Left colon (tissue), 2 donors: ENCODE measurements at places on chromosomes 1 and 21. TPM values are rescaled to one million over a fixed set of nuclear protein-coding genes. Genes with fewer than 3 reads are reported as not detected.
A peak's percentile ranks its signal among the peaks of the same experiment; 100 is the strongest.

The ZBTB8B gene
- total RNA-seq = not detected

The TLR5 gene
- total RNA-seq = 3.5 TPM

DNA sequence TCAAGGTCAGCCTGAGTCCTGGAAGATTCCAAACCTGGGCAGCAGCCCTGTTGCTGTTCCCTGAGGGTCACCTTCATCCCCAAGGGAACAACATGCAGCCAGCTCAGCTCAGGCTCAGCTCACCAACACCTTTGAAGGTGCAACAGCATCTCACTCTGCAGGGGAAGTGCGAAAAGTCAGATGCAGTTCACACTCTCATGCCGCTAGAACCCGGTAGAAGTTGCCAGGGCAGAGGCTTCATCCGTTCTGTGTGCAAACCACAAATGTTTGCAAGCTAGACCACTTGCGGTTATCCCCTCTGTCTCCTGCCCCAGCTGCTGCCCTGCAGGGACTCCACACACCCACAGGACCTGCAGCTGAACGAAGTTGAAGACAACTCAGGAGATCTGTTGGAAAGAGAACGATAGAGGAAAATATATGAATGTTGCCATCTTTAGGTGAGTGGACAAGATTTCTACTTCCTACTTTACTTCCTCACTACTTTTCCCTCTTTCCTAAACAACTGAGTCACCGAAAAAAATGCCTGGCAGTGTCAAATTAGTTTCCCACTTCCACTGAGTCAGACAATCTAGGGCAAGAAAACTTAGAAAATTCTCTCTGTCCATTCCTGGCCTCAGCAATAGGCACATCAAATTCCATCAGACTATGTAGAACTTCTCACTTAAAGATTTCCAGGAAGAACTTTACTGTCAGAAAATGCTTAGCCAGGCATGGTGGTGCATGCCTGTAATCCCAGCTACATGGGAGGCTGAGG lies 1.8 kb upstream of the FCRL6 start:
- no peak for DNase-seq

The CD101 gene
- total RNA-seq = 2.8 TPM

The ACOT11 gene
- total RNA-seq = 77.0 TPM

DNA sequence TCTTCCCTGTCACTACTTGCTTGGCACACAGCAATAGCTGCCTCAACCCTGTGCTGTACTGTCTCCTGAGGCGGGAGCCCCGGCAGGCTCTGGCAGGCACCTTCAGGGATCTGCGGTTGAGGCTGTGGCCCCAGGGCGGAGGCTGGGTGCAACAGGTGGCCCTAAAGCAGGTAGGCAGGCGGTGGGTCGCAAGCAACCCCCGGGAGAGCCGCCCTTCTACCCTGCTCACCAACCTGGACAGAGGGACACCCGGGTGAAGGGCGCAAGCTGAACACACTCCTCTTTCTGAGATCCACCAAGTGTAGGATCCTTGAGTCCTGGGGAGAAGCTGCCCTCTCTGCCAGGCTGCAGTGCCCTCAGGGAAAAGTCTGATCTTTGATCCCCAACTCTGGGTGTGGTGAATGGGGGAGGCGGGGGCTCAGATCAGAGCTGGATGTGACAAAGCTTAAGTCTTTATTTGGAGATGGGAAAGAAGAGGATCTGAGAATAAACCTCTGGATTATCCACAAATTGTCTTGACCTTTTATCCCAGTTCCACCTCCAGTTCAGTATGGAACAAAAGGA lies 1.2 kb downstream of the RXFP4 start:
- DNase-seq = peak; percentile 78

DNA sequence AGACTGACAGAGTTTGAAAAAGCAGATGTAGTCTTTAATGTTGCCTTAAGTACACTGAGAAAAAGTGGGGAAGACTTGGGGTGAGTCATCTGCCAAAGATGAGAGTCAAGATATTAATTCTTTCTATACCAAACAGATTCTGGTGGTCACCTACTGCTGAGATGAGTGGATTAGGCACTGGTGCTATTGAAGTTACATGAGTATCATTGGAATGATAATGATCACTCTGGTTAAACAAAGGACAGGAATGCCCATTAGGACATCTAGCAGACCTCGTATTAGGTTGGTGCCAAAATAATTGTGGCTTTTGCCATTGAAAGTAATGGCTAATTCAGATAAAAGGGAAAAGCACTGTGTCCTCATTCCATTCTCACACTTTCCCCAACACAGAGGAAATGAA lies 1588.9 kb downstream of the KCNT2 start:
- no peak for DNase-seq

- DNase-seq = peak; percentile 90
These were observed at the start of gene SLC25A34 for GRCh38 chr1:15736038-15736891. SLC25A34 (plus strand) TSS chr1:15736258; CDS start chr1:15736486, 228 bp downstream.

The SSBP3 gene
- 74.2 TPM for total RNA-seq

DNA sequence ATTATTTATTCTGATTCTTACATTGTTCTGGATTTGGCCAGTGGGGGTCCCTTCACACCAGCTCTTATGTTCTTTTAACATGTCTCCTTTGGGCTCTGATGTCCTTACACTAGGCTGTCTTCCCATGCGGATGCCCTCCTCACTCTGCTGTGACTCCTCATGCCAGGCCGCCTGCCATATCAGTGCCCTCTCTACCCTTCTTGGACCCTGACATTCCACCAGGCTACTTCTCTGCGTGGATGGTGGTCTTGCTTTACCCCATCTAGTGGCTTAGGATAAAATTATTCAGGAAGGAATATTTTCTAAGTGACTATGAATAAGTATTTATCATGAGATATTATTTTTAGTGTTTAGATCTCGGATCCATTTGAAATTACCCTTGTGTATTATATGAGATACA lies 21.2 kb downstream of the ATF6 start:
- DNase-seq = no peak

GRCh38 chr1:19979494-19979977 lies at the start of gene PLA2G2A:
PLA2G2A (minus strand) TSS chr1:19979618; CDS start chr1:19978773, 845 bp downstream.
- peak; percentile 79 for DNase-seq

The C1QB gene
- total RNA-seq = 150 TPM

The CD247 gene
- 2.0 TPM for total RNA-seq

DNA sequence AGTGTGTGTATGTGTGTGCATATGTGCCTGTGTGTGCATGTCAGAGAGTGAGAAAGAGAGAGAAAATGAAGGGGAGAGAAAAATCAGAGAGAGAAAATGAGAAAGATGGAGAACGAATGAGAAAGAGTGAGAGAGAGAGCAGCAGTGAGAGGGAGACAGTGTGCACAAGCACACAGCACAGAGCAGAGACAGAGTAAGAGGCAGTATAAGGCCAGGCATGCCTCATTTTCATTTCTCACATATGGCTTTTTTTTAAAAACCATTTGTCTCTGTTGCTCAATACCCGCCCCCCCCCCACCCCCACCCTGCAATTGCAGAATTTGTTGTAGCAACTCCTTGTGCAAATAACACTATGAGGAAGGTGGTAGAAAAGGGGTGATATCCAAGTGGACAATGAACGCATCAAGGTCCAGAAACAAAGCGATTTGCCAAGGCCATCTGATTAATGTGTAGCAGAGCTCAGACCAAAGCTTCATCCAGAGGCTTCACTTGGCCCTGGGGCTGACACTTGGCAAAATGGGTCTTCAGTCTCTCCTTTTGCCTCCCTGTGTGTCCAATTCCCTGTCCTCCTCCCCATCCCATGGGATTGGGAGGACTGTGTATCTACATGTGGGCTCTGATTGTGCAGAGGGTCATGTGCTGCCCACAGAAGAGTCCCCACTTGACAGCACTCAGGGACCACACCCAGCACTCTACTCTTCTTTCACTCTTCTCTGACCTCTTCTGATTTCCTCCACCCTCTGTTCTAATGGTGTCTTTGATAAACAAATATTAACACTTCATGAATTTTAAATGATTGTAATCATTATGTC lies 38.9 kb upstream of the HSD3B1 start:
- no peak for DNase-seq
